Naive thymus-derived CD8-positive, alpha-beta T cell (primary cell): ENCODE measurements at places on chromosomes 11 and 22. TPM values are rescaled to one million over a fixed set of nuclear protein-coding genes. Genes with fewer than 3 reads are reported as not detected.

The ZNF214 gene
- polyA plus RNA-seq, result not detected

The TMEM45B gene
- polyA plus RNA-seq, result 0.96 TPM

The IFT27 gene
- polyA plus RNA-seq, result 10.0 TPM

The TMPRSS13 gene
- 1.5 TPM for polyA plus RNA-seq

The TRIM48 gene
- not detected for polyA plus RNA-seq

The AMPD3 gene
- 14.2 TPM for polyA plus RNA-seq

The DEPDC7 gene
- 2.7 TPM for polyA plus RNA-seq
